ENCODE measurements at places on chromosomes 2 and 18.

GRCh38 chr2:192960945-192961344 lies 766.2 kb upstream of the TMEFF2 start:
- DNase-seq, result no peak

DNA sequence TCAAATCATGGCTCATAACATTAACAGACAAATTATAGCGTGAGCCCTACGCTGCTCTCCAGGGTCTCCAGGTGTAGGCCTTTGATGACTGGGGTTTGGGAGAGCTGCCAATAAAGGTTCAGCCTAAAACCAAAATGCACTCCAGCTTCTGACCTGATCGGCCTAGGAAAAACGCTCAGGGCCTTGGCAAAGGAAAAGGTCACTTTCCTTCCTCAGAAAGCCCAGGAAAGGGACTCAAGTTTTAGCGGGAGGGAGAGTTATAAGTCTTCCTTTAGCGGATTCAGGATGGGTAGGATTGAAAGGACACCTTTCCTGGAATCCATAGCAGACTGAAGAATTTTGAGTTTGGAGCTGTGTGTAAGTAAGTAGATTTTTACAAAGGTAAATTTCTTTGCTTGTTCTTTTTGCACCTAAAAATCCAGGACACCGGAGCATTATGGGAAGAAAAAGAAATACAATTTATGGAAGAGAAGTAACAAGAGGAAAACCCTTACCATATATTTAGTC lies 8.8 kb downstream of the EVX2 start:
- no peak for DNase-seq

DNA sequence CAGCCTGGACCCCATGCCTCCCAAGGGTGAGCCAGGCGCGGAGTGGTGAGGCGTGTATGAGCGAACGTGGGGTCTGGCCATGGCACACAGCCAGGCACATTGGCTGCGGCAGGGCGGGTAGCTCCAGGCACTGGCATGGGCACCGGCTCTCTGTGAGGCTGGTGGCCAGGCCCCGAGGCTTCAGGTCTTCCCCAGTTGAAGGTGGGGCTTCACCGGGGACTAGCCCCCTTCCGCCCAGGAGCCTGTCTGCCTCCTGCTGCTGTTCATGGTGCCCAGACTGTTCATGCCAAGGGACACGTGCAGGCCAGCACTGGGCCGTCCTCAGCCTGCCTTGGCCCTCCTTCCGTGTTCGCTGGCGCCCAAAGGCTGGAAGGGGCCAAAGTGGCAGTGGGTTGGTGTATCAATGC lies 26.8 kb downstream of the DDX1 start:
- DNase-seq, result no peak

DNA sequence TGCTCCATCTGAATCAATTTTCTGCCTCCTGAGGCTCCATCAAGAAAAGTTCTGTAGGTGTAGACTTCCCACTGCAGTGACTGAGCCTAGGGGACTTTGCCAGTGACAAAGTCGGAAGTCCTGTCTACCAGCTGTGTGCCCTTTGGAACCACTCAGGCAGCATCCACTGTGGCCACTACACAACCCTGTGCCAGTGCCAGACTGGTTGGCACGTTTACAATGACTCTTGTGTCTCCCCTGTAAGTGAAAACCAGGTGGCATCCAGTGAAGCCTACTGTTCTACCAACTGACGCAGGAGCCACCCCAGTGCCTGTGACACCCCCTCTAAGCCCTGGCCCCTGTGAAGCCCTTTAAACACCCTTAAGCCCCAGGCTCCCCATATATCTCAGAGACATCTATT lies 132.1 kb upstream of the SERPINE2 start:
- DNase-seq, result no peak

DNA sequence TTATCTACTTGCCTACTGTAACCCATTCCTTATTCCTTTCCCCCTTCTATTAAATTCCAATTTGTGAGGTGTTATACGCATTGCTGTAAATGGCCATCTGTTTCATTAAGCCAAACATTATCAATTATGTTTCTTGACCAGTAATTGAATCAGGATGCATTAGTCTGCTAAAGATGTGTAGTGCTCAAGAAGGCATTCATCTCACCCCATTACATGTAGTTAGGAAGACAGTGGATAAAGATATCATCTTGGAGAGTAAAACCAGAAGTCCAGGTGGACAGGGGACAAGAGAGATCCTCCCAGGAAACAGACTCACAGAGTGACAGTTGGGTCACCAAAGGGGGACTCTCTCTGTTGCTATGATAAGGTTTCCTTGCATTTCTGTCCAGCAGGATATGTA lies 73.3 kb upstream of the FAM98A start:
- DNase-seq, result no peak

DNA sequence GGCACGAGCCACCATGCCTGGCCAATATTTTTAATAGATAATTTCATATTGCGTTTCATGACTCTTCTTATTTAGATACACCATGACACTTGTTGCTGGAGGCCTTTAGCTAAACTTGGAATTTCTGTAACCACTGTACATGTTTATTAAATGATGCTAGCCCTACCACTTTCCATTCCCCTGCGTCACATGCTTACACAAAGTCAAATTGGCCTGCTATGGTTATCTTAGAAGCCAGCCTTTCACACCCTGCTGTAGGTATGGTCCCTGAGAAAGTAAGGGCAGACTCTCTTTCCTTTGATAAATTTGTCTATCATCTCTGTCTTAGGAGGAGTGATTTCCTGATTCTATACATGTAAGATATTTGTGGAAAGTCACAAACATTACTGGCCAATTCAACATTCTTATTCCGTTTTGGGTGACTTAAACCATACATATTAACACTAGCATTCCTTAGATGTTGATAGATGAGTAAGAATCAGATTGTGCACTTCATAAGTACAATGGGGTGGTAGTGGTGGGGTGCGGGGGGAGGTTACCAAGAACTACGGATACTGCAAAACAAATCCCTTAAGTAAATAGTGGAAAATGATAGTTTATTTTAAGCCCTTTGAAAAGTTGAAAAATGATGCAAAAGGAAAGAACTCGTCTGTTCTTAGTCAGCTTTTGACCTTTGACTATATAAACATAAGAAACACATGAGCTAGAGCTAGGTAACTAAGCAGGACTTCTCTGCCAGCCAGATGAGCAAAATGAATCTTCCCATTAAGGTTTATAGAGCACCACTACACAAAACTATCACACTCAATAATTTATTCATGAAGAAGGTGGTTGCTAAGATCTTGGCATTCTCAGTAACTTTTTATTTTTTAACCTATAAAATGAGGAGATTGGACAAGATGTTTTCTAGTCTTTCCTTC lies 7.9 kb upstream of the NDUFV2 start:
- DNase-seq, result peak; percentile 97

GRCh38 chr2:63651356-63651755 lies 62.6 kb downstream of the MDH1 start:
- DNase-seq, result no peak

DNA sequence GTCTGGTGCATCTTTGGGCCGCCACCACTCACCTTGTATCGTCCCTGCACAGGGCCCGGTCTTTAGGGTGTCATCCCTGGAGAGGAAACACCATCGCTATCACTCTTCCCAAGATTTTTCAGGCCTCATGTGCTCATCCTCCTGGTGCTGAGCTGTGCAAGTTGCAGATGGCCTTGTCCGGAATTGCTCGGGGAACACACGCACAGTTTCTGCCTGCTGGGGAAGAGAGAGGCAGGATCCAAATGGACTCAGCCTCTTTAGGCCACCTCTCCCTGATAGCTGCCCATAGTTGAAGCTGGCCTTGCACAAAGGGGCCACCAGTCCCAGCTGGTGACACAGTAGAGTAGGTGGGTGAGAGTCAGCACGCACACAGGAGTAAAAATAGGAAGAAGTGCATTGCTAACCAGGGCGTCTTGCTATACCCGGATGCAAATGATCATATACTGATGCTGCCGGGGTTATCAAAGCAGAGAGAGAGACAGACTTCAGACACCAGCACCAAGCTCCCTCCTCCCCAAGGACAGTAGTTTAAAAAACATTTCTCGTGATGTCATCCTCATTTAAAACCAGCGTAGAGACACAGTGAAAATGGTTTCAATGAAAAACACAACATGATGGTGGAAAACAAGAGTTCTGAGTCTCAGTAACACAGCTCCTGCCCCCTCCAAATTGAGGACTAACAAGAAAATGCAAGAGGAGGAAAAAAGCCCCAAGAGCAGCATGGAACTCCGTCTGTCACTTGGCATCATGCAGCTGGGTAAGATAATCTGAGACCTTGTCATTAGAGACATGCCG lies 147.5 kb upstream of the NCK2 start:
- DNase-seq, result no peak

DNA sequence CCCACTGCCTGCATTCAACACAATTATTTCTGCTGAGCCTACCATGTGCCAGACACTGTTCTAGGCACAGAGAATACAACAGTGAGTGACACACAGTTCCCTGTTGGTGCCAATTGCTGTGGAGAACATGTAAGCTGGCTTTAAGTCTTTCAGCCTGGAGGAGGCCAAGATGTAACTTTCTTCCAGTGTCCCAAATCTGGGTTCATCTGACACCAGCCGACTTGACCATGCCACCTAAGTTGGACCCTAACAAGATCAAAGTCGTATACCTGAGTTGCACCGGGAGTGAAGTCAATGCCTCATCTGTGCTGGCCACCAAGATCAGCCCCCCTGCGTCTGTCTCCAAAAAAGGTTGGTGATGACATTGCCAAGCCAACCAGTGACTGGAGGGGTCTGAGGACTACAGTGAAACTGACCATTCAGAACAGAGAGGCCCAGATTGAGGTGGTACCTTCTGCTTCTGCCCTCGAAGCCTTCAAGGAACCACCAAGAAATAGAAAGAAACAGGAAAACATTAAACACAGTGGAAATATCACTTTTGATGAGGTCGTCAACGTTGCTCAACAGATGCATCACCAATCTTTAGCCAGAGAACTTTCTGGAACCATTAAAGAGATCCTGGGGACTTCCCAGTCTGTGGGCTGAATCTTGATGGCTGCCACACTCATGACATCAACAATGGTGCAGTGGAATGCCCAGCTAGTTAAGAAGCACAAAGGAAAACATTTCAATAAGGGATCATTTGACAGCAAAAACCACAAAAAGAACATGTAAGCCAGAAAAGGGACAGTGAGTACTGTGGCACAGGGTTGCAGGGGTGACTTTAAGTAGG lies 6.3 kb downstream of the TRABD2A start:
- peak; percentile 58 for DNase-seq

GRCh38 chr2:102657770-102658169 lies 38.4 kb downstream of the SLC9A2 start:
- no peak for DNase-seq

DNA sequence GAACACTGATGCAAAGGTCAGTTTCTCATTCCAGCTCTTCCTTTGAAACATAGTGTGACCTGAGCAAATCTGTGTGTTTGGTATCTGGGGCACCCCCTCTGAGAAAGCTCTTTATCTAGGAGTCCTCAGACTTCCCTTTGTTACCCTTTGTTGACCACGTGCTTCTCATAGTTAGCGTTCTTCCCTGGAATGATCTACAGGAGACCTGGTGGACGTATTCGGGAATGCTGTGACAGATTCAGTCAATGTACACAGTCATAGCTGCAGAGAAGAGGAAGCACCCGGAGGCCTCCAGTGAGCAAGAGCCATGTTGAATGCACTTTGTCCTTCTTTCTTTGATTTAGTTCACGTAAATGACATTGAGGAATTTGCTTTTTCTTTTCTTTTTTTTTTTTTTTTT lies 10.7 kb upstream of the CHMP1B start:
- no peak for DNase-seq

DNA sequence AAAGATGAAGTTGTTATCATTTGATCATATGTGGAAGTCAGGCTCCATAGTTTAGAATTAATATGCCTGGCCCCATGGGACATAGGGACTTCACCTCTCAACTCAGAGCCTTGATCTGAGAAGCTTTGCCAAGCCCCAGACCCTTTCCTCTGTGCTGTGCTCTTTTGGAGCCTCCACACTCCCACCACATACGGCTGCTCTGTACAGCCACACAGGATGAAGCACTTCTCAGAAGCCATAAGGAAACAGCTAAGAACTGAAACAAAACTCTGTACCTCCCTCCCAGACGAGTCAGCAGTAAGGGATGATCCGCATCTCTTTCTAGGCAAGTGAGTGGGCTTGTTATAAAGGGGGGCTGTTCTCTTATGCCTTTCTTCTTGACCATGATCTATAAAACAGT lies 66.5 kb downstream of the CAB39 start:
- DNase-seq, result no peak

GRCh38 chr2:70523996-70524965 lies 29.3 kb downstream of the TGFA start:
- DNase-seq, result no peak

GRCh38 chr2:45652090-45653031 lies 886 bp downstream of the PRKCE start:
- peak; percentile 66 for DNase-seq

- no peak for DNase-seq
These were observed 164.9 kb downstream of the BABAM2 start for GRCh38 chr2:28055325-28055970.

- DNase-seq, result peak; percentile 38
These were observed 53.8 kb downstream of the MYO1B start for GRCh38 chr2:191299010-191299409.

DNA sequence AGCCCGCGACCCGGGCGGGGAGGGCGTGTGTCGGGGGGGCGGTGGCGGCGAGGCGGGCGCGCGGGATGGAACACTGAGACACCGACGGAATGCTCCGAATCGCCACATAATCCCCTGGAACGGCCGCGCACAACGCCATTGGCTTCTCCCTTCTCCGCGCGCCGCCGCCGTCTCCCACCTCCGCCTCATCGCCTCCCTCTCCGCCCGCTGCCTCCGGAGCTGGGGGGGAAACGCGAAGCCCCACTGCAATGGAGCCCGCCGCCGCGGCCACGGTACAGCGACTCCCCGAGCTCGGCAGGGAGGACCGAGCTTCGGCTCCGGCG lies at the start of gene PHLPP1:
Gene PHLPP1, plus strand, starts transcription at position 106 of the 323 bp plus-strand sequence. Its CDS starts 143 bp downstream, at position 249.
- DNase-seq, result no peak

DNA sequence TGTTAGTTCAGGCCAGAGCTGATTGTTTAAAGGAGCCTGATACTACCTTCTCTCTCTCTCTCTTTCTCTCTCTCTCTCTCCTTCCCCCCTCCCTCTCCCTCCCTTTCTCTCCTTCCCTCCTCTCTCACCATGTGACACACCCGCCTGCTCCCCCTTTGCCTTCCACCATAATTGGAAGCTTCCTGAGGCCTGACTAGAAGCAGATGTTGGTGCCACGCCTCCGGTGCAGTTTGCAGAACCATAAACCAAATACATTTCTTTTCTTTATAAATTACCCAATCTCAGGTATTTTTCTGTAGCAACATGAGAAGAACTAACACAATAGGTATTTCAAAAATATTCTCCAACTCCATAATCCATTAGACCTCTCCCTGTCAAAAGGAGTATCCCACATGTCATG lies 62.4 kb downstream of the ANKRD62 start:
- DNase-seq, result no peak

DNA sequence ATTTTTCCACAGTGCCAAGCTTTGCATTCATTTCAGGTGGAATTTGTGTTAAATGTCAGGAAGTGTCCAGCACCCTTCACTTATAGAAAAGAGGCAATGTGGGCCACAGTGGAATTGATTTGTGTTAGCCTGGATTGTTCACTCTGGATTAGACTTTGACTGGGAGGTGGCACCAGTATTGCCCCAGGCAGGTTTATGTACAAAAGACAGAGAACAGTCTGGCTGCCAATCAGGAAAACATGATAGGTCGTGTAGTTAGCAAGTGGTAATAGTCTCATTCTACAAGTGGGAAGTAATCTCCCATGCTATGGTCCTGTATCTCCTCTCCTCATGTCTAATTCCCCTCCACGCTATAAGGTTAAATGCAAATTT lies 45.6 kb downstream of the RAB27B start:
- no peak for DNase-seq

- no peak for DNase-seq
These were observed 88.2 kb upstream of the VWC2L start for GRCh38 chr2:214322662-214323061.

GRCh38 chr2:150832686-150833085 lies 345.2 kb upstream of the RND3 start:
- DNase-seq, result no peak

- DNase-seq, result no peak
These were observed 45.0 kb downstream of the TFCP2L1 start for GRCh38 chr2:121239969-121240368.
